ENCODE measurements at places on chromosomes 1 and 21. TPM values are rescaled to one million over a fixed set of nuclear protein-coding genes. Genes with fewer than 3 reads are reported as not detected.
A peak's percentile ranks its signal among the peaks of the same experiment; 100 is the strongest.

The LRRC71 gene
- total RNA-seq, result not detected

DNA sequence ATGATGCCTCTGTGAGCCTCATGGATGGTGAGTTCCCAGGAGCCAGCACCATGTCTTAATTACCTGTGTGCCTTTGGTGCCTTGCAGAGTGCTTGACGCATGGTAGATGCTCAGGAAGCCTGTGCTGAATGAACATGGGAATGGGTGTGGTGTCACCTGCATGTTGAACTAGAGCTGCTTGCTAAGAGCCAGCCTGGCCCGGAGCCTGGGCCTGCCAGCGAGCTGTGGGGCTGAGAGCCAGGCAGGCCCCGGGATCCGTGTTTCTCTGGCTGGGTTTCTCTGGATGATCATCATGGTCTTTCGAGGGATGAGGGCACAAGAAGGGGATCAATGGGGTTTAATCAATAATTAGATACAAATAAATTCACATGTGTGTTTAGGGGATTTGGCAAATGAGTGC lies 6.7 kb upstream of the TEX35 start:
- DNase-seq, result no peak

The DPYD gene
- total RNA-seq, result 77.8 TPM

DNA sequence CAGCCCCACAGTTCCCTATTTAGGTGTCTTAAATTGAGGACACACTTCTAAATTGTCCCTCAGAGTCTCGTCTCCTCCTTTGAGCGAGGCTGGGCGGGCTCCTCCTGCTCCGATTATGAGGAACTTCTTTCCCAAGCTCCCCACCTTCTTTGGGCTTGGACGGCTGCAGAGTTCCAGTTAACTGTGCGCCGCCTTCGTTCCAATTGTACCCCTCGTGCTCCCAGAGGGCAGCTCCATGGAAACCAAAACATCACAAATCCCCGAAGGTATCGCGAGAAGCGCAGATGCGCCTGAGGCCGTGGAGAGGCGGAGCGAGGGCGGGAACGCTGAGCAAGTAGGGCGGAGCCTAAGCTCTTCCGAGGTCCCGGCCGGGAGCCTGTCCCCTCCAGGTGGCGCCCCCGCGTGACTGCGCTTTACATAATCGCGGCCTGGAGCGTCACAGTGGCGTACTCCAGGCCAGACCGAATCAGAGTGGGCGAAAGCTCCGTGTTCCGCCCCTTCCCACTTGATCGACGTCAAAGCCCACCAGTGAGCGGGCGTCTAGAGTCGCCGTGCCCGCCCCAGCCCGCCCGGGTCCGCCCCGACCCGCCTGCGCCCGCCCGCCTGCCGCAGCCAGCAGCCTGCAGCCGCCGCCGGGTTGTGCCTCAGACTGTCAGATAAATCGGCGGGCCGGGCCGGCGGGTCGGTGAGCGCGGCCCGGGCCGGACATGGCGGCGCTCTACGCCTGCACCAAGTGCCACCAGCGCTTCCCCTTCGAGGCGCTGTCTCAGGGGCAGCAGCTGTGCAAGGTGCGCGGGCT lies at the start of gene FAM76A:
Gene FAM76A, plus strand, starts transcription at position 588 of the 799 bp plus-strand sequence. Its CDS starts 120 bp downstream, at position 708.
- peak; percentile 99 for DNase-seq

The OR10X1 gene
- not detected for total RNA-seq
